Glomerular endothelial cell (primary cell): ENCODE measurements at places on chromosomes 4 and X. TPM values are rescaled to one million over a fixed set of nuclear protein-coding genes. Genes with fewer than 3 reads are reported as not detected.

CENPVL2 gene
- total RNA-seq, result not detected in 2 replicates

TMEM154 gene
- 6.7 and 8.6 TPM in 2 replicates for total RNA-seq

GRCh38 chr4:119138046-119138445, 2.4 kb downstream of the MYOZ2 start:
- DNase-seq, result no peak

GRCh38 chrX:16162391-16162790, 4.9 kb upstream of the MAGEB17 start:
- no peak for DNase-seq

DNA sequence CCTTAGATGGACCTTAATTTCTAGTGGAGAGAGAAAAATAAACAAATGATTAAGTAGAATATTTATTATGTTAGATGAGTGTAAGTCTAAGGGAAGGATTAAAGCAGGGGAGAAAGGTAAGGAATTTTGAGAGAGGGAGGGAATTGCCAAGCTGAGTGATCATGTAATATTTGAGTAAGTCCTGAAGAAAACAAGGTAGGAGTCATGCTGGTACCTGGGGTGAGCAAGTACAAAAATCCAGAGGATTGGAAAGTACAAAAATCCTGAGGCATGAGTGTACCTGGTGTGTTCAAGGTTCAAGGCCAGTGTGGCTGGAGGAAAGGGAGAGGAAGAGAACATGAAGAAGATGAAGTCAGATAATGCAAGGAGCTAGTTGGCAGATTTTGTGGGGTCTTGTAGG, 87.2 kb upstream of the MYOZ2 start:
- DNase-seq, result no peak

CLNK gene
- under 0.01 TPM in 1 of 2 replicates, not detected in the other for total RNA-seq

- DNase-seq, result no peak
Measured at GRCh38 chrX:32744921-32745320, 466.4 kb downstream of the DMD start.

DNA sequence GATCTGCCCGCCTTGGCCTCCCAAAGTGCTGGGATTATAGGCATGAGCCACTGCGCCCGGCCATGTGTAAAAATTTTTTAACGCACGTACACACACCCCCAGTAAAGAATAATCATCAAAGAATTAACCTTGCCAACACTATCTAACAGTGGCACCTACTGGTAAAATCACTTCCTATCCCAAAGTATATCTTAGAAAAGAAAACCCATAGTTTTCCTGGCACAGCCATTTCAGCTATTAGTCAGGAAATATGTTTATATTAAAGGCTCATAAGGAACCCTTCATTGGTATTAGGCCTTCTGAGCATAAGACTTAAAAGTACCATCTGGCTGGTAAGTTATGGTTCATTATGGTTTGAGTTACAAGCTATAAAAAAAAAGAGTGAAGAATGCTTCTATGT, 14.1 kb downstream of the S100G start:
- no peak for DNase-seq

GRCh38 chr4:27043200-27043599, 182.6 kb downstream of the STIM2 start:
- DNase-seq, result no peak

DNA sequence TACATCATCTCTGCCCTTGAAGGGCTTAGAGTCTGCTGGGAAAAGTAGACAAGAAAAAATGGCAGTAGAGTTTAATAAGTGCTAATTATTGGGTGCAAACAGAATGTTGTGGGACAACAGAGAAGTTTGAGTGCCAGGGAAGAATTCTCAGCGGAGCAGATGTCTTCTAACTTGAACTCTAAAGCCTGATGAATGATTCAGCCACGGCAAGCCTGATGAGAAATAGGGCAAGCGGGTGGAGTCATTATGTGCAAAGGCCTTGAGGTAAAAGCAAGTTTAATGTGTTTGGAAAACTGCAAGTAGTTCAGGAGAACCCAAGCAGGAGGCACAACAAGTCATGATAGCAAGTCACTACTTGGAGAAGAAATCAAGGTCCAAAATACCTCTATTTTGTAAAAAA, 37.5 kb downstream of the GC start:
- DNase-seq, result no peak

- DNase-seq, result no peak
Measured at GRCh38 chr4:48334900-48335384, 6.4 kb upstream of the SLAIN2 start.

TMEM35A gene
- 4.7 and 8.1 TPM in 2 replicates for total RNA-seq

DNA sequence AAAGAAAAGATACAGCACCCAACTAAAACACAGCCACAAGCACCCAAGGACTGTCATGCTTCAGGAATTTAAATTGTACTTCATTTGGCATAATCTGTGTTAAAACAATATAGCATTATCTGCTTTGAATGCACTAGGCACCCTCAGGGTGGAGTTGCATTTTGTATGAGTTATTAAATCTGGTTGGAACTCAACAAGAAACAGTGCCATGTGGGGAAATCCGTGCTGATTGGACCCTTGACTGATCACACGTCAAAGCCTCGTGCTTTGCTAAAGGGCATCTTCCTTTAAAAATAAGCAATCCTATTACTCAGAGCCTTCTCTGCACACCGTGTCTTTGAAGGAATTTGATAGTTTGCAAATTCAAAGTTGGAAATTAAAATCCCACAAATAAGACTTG, 35.4 kb downstream of the IGFBP7 start:
- DNase-seq, result no peak

- no peak for DNase-seq
Measured at GRCh38 chrX:25015486-25016360, at the start of gene ARX. TSS of gene ARX (minus strand) at chrX:25015965. CDS start at chrX:25015737, 228 bp downstream.

TCEAL7 gene
- total RNA-seq, result 8.5 and 16.2 TPM in 2 replicates

GRCh38 chr4:71860643-71861042, 76.8 kb upstream of the GC start:
- DNase-seq, result no peak

GLRA3 gene
- total RNA-seq, result not detected in 2 replicates

ABHD18 gene
- total RNA-seq, result 3.5 and 4.9 TPM in 2 replicates

DCAF12L2 gene
- 0.10 TPM in 1 of 2 replicates, not detected in the other for total RNA-seq

DCUN1D4 gene
- total RNA-seq, result 24.8 and 30.3 TPM in 2 replicates

DNA sequence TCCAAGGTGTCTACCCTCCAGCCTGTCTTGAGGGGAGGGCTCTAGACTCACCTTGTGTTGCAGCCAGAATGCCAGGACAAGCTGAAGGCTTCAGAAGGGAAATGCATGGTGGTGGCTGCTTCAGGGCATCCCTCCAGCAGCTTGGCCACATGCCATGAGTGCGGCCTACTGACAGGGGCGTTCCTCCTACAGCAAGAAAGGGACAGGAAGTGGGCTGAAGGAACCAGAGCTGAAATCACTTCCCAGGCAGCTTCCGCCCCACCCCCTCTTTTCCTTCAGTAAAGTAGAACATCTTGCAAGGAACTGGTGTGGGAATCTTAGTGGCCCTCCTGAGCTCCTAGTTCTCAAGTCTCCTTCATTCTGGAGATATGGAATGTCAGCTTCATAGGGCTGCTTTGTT, 167.5 kb upstream of the DGKK start:
- no peak for DNase-seq

- DNase-seq, result no peak
Measured at GRCh38 chrX:131729295-131729694, 185.4 kb downstream of the OR13H1 start.

DNA sequence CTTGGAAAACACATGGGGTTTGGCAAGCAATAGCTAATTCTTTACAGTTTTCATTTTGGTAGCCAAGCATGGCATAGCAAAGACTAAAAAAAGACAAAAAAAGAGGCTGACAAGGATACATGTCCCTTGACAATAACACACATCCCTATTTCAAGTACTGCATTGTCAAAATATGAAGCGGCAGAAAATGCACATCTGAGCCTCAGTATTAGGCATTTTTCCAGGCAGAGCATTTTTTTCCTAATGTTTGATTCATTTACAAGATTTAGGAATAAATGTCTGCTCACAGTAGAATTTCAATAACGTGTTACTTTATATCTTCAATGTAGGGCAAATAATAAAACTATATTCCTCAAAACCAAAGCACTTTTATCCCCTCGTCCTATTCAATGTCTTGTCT, 216.3 kb upstream of the PCDH18 start:
- no peak for DNase-seq

DNA sequence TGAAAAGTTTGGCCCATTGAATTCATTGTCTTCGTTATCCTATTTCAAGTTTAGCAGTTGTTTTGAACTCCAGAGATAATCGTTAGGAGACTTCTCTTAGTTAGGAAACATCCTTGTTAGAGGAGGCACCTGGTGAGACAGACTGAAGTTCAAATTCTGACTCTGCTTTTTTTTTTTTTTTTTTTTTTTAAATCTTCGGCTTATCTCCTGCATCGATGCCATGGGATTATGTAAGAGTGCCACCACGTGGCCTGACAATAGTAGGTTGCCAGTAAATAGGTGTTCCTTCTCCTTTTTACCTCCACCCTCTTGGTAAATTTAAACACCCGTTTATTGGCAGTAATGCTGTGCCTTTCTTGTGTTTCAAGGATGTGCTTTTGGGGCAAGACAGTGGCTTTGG, 149.3 kb downstream of the SOWAHB start:
- no peak for DNase-seq

IQCM gene
- not detected in 2 replicates for total RNA-seq

DGKK gene
- not detected in 2 replicates for total RNA-seq

DNA sequence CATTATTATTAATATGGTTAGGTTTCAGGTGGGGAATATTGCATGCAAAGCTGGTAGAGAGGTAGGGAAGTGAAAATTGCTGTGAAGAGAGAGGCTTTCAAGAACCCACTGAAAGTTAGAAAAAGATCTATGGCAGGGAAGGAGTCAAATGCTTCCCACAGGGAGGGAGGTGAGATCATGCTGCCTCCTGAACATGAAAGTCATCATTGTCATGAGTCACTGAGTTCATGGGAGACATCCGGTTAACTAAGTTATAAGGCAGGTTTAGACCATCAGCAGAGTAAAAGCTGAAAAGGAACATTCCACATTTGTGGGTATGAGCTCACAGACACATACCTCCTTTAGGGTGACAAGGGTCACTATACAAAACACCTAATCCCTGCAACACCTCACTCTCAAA, 16.2 kb downstream of the GATB start:
- DNase-seq, result peak; percentile 51

DNA sequence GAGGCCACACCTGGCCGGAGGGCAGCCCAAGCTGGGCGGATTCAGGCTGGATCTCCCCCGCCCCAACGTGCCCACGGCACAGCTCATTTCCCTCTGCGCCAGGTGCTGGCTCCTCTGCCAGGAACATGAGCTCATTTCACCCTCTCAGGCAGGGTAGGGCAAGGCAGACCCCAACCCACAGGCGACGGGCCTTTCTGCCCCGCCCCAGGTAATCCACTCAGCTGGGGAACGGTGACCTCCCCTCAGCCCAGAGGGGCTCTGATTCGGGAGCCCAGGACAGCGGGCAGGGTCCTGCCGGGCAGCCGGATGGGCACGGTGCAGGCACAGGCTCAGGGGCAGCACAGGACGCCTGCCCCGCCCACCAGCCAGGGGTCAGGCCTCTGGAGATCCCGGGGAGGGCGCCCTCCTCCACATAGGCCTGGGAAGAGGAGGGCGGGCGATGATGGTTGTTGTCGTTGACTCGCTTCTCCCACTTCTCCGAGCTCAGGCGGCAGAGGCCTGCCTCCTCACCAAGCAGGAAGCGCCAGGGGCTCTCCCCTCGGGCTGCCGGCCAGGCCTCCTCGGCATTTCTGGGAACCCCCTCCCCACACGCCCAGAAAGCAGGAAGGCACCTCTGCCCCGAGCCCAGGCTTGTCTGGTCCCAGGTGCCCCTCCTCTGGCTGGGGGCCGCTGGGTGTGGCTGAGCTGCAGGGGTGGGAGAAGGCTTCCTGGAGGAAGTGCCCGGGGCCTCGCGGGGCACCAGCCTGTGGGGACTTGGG, 31.1 kb downstream of the TACC3 start:
- no peak for DNase-seq

- DNase-seq, result no peak
Measured at GRCh38 chrX:150162141-150162540, 201.0 kb upstream of the MAMLD1 start.

NSG1 gene
- 4.1 TPM in 1 of 2 replicates, not detected in the other for total RNA-seq

DNA sequence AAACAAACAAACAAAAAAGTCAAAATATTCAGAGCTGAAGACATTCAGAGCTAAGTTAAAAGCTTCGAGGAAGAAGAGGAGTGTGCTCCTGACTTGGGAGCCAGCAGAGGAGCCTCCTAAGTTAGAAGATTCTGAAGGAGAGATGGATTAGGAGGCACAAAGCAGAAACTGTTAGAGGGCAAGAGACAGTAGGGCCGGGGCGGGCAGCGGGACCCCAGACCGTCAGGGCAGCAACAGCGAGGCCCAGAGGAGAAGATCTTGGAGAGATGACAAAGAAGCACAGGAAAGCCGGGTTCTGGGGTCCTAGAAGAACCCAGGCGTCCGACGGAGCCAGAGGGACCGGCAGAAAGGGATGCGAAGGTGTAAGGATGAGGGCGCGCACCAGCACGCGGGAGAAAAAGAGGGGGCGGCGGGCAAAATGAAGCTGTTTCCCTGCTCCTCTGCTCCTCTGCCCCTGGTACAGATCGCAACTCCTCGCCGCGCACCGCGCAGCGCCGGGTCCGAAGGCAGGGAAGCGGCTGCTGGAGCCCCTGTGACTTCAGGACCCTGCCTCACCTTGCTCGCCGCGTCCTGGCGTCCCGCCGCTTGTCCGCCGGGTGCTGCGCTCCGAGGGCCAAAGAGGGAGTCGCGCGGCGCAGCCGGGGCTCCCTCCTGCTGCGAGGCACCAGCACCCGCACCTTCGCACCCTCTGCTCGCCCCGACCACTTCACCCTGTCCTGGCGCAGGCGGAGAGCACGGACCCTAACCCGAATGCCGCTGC, 477 bp downstream of the KLHL13 start:
- no peak for DNase-seq

- no peak for DNase-seq
Measured at GRCh38 chr4:171235521-171235920, 577.7 kb upstream of the GALNTL6 start.

GRCh38 chr4:19999276-19999675, 252.4 kb upstream of the SLIT2 start:
- no peak for DNase-seq

- no peak for DNase-seq
Measured at GRCh38 chr4:26992657-26993361, 132.2 kb downstream of the STIM2 start.

SRD5A3 gene
- 16.9 and 18.6 TPM in 2 replicates for total RNA-seq

- DNase-seq, result no peak
Measured at GRCh38 chr4:89570931-89571330, 263.3 kb upstream of the GPRIN3 start.

DNA sequence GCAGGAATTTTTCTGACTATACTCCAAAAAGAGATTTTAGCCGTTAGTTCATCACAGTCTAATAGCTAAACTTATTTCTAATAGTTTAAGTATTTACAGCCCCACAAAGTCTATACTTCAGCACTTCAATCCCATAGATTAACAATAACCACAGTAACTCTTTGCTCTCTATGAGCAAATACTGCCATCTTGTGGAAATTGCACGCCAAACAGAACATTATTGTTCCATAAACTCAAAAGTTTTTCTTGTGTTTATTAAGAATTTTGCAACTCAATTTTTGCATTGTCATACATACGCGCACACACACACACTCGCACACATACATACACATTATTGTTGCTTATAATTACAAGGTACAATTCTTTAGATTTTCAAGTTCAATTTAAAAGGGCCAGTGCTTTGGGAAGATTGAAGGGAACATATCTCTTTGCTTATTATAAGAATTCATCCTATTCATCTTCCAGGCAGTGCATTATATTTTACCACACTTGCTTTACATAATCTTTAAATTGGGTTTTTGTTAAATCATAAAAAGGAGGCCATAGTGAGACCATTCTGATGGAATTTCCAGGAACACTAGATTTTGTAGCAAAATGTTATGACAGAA, 63.8 kb upstream of the ATOH1 start:
- DNase-seq, result peak; percentile 14
